ENCODE measurements at places on chromosomes 4 and X.

DNA sequence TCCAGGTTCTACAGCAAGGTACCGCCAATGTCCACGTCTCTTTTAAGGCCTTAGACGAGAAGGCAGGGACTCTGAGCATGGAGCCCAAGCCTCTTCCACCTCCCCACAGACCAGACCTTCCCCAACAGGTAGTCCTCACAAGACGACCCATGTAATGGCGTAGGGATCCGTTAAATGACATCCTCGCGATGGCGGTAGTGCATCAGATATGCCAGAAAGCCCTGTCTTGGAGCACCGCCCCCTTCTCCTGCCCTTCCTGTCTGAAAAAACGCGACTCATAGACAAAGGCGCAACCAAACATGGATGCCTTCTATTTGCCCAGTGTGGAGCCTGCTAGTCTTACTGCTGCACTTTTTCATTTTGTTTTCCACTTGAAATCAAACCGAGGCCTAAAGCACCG, 185.4 kb downstream of the OR13H1 start:
- DNase-seq: no peak

DNA sequence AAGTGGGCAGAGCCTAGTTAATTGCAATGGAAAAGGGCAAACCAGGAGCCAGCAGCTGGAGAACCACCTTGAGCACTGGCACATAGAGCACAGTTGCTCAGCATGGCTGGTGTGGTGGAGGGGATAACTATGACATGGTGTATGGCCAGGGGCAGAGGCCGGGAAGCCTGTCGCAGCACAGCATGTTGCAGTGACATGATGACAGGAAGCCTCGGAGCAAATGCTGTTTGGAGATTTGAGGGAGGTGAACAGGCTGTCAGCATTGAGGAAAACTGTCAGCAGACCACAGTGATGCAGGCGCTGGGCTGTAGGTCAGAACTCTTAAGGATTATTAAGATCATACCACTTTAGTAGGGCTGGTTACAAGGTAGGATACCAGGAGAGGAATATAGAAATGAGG, 228.7 kb downstream of the CBR4 start:
- no peak for DNase-seq

DNA sequence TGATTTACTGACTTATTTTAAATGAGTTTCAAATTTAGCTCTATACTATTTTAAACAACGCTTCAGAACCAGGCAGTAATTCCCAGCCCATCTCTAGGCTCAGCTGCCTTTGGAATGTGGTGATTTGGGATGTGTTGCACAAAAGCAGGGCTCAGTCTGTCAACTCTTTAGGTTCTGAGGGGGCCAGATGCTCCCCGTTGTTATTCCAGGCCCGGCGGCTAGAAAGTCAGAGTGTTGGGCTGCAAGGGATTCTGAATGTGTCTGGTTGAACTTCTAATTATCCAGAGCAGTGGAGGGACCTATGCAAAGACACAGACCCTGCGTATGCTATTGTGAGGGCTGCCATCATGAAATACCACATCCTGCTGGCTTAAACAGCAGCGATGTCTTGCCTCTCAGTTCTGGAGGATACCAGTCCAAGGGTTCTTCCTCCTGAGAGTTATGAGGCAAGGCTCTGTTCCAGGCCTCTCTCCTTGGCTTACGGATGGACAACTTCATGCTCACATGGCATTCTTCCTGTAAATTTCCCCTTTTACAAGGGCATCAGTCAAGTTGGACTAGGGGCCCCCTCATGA, 123.2 kb upstream of the TRIM2 start:
- DNase-seq: no peak

GRCh38 chrX:3094261-3094660, 53.0 kb downstream of the ARSF start:
- DNase-seq: no peak

DNA sequence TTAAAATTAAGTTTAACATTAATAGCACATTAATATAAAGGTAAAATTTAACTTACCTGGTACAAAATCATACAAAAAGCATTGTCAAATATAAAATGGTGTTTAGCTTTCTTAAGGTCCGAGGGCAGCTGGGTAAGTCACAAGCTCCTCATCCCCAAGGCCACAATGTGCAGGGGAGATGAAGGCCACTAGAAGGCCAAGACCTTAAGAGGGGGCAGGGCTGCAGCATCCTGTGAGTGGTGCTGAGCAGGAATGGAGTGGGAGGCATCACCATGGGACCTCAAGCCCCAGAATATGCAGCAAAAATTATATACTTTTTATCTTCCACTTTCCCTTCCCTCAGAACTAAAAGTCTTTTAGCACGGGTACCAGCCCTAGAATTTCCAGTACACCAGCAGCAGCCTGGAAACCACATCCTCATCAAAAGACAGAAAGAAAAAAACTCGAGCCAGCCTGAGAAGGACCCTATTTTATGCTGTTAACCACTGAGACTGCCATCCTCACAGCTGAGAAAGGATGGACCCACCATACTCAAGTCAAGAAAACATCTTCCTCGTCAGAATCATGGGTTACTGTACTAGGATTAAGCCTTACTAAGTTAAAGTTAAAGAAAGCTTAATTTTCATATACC, 13.0 kb upstream of the RHOXF2 start:
- no peak for DNase-seq

- DNase-seq: no peak
These were observed 14.4 kb upstream of the TLR8 start for GRCh38 chrX:12891915-12892506.

- peak; percentile 0 for DNase-seq
These were observed 143.6 kb downstream of the SLIT2 start for GRCh38 chr4:20395160-20395773.

DNA sequence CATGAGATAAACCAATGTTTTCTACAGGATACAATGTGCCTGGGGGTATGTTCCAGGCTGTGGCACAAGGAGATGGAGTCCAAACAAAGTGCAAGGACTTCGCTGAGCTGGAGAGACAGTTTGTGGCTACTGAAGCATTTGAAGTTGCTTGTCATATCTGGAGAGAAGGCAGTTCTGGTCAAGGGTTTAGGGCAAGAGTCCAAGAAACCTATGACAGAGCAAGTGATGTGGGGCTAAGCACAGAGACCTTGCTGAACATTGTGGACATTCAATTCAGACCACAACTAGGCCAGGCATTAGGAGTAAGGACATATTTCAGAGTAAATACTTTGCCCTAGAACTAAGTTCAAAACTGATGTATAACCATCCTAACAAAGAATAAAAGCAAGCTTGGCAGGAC, 34.8 kb downstream of the MAGED4B start:
- no peak for DNase-seq

GRCh38 chrX:154991039-154991438, 31.5 kb downstream of the F8 start:
- DNase-seq: no peak

GRCh38 chr4:2436301-2436700, 17.5 kb downstream of the CFAP99 start:
- DNase-seq: no peak

- DNase-seq: no peak
These were observed 48.0 kb downstream of the PPP2R2C start for GRCh38 chr4:6424425-6424824.

DNA sequence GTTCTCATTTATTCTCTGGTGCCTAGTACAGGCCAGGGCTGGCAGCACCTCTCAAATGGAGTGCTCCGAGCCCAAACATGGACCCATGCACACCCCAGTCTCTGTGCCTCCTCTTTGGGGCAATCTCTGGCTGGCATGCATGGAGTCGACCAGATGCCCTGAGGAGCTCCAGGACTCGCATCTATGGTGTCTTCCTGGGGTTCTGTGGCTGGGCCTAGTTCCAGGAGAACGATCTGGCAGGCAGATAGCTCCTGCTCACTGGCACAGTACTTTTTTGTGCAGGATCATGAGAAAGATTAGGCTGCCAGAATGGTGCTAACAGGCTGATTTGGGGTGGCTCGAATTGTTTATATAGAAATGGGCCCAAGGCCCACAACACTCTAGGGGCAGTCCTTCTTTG, 72.0 kb upstream of the PJA1 start:
- DNase-seq: no peak

DNA sequence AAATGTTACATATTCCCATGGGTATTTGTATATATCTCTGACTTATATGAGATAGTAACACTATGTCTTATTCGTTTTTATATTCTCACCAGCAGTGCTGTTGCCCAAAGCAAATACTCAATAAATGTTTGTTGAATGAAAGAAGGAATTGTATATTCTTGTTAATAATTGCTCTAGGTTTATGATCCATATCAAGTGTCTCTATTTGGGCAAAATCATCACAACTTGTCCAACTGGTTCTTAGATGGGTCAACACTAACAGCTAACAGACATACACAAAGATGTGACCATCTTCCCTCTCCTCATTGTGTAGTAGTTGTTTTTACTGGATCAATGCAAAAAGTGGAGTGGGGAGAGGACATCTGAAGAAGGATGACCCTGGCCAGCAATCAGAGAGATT, 6.6 kb upstream of the APLN start:
- DNase-seq: no peak

- no peak for DNase-seq
These were observed 187.0 kb upstream of the S100G start for GRCh38 chrX:16462912-16463311.

DNA sequence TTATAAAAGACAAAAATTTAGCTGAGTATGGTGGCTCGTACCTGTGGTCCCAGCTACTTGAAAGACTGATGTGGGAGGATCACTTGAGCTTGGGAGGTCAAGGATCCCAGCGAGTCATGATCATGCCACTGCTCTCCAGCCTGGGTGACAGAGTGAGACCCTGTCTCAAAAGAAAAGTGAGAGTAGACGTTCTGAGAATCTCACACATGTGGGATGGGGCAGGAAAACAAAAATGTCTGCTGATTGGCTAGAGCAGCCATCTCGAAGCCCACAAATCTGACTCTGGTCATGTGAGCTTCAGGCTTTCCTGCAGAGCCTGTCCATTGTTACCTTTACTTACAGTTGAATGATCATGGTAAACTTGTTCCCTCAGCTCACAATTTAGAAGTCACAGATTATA, 23.1 kb upstream of the SLC9A7 start:
- no peak for DNase-seq

DNA sequence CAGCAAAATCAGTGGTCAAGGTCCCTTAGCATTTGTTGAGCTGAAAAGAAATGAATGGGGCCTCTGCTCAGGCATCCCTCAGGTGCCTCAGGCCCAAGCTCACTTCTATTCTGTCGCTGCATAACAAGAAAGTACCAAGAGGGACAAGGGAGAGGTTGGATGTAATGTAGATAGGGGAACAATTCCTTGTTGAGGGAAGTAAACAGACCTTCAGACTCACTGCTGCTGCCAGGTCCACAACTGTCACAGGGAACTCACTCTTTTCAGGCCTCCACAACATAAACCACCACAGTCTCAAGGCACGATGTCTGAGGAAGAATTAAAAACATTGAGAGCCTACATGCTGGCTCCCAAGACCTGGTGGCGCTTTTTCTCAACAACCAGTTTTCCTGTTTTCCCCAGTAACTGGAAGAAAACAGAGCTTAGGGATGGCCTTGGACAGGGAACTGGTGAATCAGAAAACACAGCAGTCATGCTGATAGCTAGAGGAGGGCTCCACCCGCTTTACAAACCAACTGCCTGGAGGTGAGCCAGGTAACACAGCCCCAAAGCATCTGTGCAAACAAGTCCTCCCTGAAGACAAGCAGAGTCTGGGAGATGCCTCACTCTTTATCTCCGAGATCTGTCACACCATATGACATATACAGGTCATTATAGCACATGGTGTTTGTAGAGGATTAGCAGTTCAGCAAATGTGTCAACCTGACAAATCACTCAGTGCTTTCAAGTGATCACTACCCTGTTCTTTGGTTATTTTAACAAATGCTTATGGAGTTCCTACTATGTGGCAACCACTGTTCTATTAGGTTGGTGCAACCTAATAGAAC, 14.3 kb upstream of the AWAT1 start:
- no peak for DNase-seq

- no peak for DNase-seq
These were observed 1.9 kb downstream of the DHRSX start for GRCh38 chrX:2498781-2499302.

GRCh38 chrX:122591546-122591945, 592.5 kb upstream of the GRIA3 start:
- DNase-seq: no peak

GRCh38 chrX:30864383-30864785, 24.7 kb downstream of the TAB3 start:
- DNase-seq: no peak

DNA sequence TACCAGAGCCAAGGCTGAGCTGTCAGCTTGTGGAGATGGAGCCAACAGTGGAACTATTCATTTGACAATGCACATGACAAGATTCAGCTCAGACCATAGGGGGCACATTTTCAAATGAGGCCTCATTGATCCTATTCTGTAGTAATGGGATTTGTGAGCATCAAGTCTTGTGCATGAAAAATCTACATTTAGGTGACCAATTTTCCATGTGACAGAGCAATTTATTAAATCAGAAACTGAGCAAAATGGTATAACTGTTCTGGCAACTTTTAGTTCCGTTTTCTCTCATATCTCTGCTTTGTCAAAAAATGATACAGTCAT, 108.5 kb upstream of the PCDH18 start:
- DNase-seq: no peak

GRCh38 chrX:67587946-67588624, 44.3 kb downstream of the AR start:
- no peak for DNase-seq

- no peak for DNase-seq
These were observed 137.6 kb upstream of the SPIN4 start for GRCh38 chrX:63488546-63489373.

- DNase-seq: no peak
These were observed 117.1 kb upstream of the EGFL6 start for GRCh38 chrX:13452283-13452682.

DNA sequence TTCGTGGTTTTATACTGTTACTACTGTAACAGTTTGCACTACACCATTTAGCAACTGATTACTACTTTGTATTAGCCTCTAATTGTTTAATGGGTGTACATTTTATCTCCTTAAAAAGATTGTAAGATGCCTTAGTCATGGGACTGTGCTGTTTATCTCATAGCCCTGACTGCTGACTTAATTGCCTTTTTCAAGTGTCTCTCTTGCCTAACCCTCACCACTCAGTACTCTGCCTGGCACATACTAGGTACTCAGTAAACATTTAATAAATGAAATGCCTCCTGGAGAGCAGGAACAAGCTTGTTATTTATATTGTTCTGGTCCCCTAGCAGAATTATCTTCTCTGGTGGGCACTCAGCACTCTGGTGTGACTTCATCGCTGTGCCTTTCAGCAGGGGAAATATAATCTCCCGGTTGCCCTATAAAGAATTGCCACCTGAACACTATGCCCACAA, 1.7 kb upstream of the STIM2 start:
- DNase-seq: no peak

Data from activated T-cell treated with anti-CD3 and anti-CD28 coated beads for 1 hour (primary cell).